ENCODE measurements at places on chromosomes 2 and 18.

GRCh38 chr2:7325186-7325585, 408.0 kb downstream of the RNF144A start:
- DNase-seq = no peak
- H3K4me1 ChIP-seq = no peaks in the 10 kb centered on the region
- H3K27me3 ChIP-seq = peaks cover 16% of the 10 kb centered on the region
- H3K27ac ChIP-seq = no peak overlapping the region
- H3K36me3 ChIP-seq = no peaks in the 10 kb centered on the region

GRCh38 chr2:219400562-219400961, 12.8 kb upstream of the DNPEP start:
- peaks cover 8% of the 10 kb centered on the region for H3K4me1 ChIP-seq
- H3K4me3 ChIP-seq = no peak overlapping the region

- no peaks in the 10 kb centered on the region for H3K4me1 ChIP-seq
- H3K36me3 ChIP-seq = no peaks in the 10 kb centered on the region
- DNase-seq = no peak
- no peak overlapping the region for H3K27ac ChIP-seq
These were observed 230.8 kb upstream of the CHAC2 start for GRCh38 chr2:53536583-53537361.

GRCh38 chr18:46329736-46330246, 225.6 kb downstream of the HAUS1 start:
- DNase-seq = no peak
- no peak overlapping the region for H3K27ac ChIP-seq
- no peak overlapping the region for H3K4me3 ChIP-seq
- H3K4me1 ChIP-seq = peaks cover 6% of the 10 kb centered on the region

DNA sequence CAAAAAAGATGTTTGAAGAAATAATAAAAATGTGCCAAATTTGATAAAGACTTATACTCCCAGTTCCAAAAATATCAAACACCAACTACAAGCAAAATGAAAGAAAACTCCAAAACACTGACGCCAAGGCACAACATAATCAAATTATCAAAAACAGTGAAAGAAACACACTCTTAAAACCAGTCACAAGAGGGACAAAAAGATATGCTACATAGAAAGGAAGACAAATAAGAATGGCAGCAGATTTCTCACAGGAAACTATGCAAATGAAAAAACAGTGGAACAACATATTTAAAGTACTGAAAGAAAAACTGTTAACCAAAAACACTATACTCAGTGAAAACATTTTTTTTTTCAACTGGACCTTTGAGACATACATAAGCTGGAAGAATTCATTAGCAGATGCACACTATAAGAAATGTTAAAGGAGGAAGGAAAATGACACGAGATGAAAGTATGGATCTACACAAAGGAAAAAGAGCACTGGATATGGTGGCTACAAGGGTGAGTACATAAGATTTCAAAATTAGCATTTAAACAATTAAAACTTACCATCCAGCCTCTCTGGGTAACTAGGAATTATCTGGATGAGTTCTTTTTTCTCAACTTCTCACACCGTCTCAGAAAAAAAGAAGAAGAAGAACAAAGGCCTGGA, 94.0 kb upstream of the ACVR1C start:
- H3K4me3 ChIP-seq = no peak overlapping the region
- H3K4me1 ChIP-seq = no peaks in the 10 kb centered on the region
- H3K27ac ChIP-seq = peak overlapping the region; percentile 21
- H3K36me3 ChIP-seq = peaks cover 40% of the 10 kb centered on the region
- no peak for DNase-seq
- no peaks in the 10 kb centered on the region for H3K27me3 ChIP-seq

DNA sequence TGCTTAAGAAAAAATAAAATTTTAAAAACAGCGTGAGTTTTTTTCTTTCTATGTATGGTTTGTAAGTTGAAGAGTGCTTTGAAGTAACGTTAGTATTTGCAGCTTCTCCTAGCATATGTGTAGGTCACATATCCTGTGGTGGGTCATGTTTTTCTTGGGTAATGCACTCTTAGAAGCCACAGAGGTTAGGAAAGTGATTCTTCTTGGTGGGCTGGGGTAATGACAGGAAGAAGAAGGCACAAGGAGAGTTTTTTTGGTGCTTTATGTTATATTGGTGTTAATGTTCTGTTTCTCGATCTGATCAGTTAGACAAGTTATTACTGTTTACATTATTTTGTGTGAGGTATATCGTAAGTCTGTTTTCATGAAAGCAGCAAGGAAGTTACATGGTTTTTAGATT, 109.0 kb downstream of the ICA1L start:
- DNase-seq = no peak
- H3K4me3 ChIP-seq = no peak overlapping the region
- H3K36me3 ChIP-seq = no peaks in the 10 kb centered on the region
- H3K27me3 ChIP-seq = no peaks in the 10 kb centered on the region
- no peak overlapping the region for H3K27ac ChIP-seq

GRCh38 chr2:121360566-121361300, 75.7 kb upstream of the TFCP2L1 start:
- H3K4me1 ChIP-seq = peaks cover 28% of the 10 kb centered on the region
- no peaks in the 10 kb centered on the region for H3K27me3 ChIP-seq
- H3K27ac ChIP-seq = no peak overlapping the region
- peak; percentile 49 for DNase-seq
- no peak overlapping the region for H3K4me3 ChIP-seq

GRCh38 chr2:16568998-16569784, 96.4 kb downstream of the CYRIA start:
- peaks cover 30% of the 10 kb centered on the region for H3K27me3 ChIP-seq
- H3K4me1 ChIP-seq = no peaks in the 10 kb centered on the region
- no peak overlapping the region for H3K27ac ChIP-seq
- no peaks in the 10 kb centered on the region for H3K36me3 ChIP-seq

DNA sequence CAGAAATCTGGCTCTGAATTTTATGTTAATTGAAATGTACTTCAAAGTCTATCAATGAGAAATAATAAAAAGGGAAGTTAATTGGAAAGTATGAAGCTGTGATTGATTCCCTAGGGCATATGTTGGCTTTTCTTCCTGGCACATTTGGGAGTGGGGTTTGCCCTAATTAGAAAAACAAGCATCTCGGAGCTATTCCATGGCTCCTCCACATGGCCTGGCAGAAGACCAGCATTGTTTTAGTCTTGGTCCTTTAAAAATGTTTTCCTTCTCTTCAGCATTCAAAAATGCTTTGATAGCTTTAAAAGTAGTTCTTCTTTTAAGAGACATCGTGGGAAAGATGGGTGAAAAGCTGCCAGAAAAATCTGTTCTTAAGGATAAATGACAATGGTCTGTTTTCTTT, 445.5 kb upstream of the PKDCC start:
- no peak overlapping the region for H3K4me3 ChIP-seq
- H3K27ac ChIP-seq = no peak overlapping the region
- no peaks in the 10 kb centered on the region for H3K36me3 ChIP-seq
- no peaks in the 10 kb centered on the region for H3K4me1 ChIP-seq
- H3K27me3 ChIP-seq = no peaks in the 10 kb centered on the region

DNA sequence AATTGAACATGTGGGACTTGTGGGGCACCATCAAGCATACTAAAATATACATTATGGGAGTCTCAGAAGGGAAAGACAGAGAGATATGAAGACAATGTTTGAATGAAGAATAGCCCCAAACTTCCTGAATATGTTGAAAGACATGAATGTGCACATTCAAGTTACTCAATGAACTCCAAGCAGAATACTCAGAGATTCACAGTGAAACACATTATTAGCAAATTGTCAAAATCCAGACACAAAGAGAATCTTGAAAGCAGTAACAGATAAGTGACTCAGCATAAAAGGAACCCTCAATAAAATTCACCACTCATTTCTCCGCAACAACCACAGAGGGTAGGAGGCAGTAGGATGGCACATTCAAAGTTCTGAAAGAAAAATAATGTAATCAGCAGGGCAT, 8.8 kb downstream of the C2orf92 start:
- no peak overlapping the region for H3K27ac ChIP-seq
- no peak overlapping the region for H3K4me3 ChIP-seq
- no peaks in the 10 kb centered on the region for H3K4me1 ChIP-seq
- no peaks in the 10 kb centered on the region for H3K36me3 ChIP-seq
- no peaks in the 10 kb centered on the region for H3K27me3 ChIP-seq

DNA sequence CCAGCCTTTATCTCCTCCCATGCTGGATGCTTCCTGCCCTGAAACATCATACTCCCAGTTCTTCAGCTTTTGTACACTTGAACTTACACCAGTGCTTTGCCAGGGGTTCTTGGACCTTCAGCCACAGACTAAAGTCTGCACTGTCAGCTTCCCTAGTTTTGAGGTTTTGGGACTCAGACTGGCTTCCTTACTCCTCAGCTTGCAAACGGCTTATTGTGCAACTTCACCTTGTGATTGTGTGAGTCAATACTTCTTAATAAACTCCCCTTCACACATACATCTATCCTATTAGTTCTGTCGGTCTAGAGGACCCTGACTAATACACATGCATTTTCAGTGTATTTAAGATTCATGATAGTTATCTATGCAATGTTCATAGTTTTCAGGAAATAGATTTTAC, 35.8 kb upstream of the ZNF804A start:
- H3K36me3 ChIP-seq = no peaks in the 10 kb centered on the region
- no peak overlapping the region for H3K4me3 ChIP-seq
- DNase-seq = no peak

DNA sequence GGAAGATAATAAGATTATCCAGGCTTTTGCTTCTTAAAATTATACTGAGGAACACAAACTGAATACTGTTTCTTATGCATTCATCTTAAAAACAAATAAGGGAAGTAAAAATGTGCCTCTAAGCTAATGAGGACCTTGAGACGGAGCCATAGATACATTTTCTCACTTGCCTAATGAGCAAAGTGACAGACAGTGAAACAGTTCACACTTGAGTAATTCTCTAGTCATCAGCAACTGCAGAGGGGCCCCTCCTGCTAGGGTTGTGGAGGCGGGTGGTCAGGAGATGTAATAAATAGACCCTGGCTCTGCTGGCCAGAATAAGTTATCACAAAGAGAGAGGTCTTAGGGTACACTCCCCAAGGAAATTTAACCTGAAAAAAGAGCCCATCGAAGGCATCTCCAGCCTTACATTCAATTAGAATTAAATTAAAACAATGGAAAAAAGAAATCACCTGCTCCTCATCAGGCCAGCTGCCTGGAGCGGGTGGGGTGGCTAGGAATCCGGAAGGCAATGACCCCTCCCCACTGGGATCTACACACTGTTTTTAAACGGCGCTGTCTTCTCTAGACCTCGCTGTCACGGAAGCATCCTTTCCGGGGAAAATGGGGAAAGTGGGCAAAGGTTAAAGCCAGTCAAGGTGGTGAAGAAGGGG, 32.6 kb upstream of the INSIG2 start:
- no peaks in the 10 kb centered on the region for H3K36me3 ChIP-seq
- no peaks in the 10 kb centered on the region for H3K27me3 ChIP-seq
- H3K4me1 ChIP-seq = peaks cover 27% of the 10 kb centered on the region
- DNase-seq = no peak
- no peak overlapping the region for H3K4me3 ChIP-seq
- H3K27ac ChIP-seq = no peak overlapping the region
